ENCODE measurements at places on chromosomes 1 and 21.

- no peak for DNase-seq
Measured at GRCh38 chr1:87179076-87179810, 149.4 kb upstream of the LMO4 start.

GRCh38 chr1:41762251-41762650 lies 156.5 kb downstream of the HIVEP3 start:
- DNase-seq, result no peak

- no peak for DNase-seq
Measured at GRCh38 chr1:15992187-15992553, 11.9 kb upstream of the SRARP start.

DNA sequence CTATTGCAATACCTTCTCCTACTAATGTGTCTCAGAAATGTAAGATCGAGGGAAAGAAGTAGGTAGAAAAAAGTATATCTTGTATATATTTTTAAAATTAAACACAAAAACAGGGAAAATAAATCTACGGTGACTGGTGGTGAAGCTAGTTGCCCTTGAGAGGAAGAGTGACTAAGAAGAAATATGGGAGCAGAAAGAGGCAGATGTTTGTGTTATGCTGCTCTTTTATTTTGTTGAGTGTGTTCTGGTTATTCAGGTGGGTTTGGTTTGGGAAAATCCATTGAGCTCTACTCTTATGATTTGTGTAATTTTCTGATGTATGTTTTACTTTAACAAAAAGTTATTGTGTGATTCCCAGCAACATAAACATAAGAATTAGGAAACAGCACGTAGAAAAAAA lies 444.9 kb upstream of the B3GALT2 start:
- no peak for DNase-seq

DNA sequence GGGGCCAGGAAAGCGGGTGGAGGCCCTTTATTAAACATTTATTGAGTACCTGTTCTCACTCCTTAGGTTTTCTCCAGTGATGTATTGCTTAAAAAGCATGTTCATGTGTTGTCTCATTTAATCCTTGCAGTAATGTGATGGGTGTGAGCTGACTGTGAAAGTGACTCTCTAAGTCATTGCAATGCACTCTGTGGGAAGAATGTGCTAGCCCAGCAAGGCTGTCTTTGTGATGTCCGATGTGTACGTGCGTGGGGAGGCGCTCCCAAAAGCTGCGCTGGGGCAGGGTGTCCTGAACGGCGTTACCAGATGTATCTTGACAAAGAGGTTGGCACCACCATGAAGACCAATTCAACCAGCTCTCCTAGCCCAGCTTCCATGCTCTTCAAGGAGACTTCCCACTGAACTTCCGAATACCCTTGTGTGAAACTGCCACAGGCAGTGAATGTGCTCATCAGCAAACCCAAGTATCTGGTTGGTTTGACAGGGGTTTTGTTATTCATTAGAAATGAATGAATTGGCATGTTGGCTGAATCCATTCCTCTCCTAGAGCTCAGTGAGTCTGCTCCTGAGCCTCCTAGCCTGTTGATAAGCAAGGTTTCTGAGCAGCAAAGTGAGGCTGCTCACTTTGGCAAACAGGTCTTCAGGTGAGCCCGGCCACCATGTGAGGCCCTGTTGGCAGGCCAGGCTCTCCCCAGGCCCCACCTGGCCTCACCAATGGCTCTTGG lies 28.0 kb downstream of the NUAK2 start:
- DNase-seq, result no peak

GRCh38 chr1:211726467-211726995 lies 51.1 kb upstream of the NEK2 start:
- no peak for DNase-seq

DNA sequence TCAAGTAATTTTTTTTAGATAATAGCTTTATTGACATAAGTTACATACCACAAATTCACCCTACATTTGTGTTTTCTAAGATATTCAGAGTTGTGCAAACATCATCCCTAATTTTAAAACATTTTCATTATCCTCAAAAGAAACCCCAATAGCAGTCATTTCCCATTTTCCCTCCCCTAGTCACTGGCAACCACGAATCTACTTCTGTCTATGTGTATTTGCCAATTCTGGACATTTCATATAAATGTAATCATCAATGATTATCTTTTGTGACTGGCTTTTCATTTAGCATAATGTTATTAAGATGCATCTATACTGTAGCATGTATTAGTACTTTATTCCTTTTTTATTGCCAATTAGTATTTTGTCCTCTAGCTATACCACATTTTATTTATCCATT lies 88.8 kb upstream of the SLFNL1 start:
- DNase-seq, result no peak

GRCh38 chr1:109845658-109846057 lies 65.0 kb upstream of the CSF1 start:
- DNase-seq, result no peak

DNA sequence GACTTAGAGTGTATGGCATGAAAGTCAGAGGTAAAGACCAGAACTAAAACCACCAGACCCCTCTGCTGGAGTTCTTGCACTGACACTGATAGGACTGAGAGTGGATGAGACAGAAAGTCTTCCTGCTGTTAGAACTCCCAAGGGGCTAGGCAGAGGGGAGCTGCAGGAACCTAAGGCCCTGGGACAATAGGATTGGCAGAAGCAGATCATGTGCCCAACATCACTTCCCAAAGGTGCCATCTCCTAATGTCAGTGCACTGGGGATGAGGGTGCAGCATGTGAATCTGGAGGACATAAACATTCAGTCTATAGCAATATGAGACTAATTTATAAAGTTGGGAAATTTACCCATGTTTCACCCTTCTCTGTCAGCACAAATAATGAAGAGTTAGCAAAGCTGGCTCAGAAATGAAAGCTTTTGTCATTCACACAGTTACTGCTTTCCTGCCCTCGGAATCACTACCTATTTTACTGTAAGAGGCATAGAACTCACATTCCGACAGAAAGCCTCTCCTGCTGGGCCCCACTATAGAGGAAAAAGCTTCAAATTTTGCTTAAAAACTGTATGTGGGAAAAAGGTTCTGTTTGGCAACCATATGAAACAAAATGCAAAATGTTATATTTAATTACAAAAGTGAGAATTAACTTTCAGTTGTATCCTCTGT lies 49.9 kb upstream of the SSX2IP start:
- no peak for DNase-seq

DNA sequence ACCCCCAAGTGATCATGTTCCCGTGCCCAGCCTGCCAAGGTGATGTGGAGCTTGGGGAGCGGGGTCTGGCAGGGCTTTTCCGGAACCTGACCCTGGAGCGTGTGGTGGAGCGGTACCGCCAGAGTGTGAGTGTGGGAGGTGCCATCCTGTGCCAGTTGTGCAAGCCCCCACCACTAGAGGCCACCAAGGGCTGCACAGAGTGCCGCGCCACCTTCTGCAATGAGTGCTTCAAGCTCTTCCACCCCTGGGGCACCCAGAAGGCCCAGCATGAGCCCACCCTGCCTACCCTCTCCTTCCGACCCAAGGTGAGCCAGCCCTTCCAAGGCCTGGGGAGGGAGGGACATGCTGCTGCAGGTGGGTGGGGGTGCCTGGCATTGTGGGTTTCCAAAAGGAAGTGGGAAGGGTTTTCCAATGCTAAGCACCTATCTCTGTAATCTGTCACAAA lies 2.3 kb downstream of the TRIM46 start:
- peak; percentile 15 for DNase-seq

DNA sequence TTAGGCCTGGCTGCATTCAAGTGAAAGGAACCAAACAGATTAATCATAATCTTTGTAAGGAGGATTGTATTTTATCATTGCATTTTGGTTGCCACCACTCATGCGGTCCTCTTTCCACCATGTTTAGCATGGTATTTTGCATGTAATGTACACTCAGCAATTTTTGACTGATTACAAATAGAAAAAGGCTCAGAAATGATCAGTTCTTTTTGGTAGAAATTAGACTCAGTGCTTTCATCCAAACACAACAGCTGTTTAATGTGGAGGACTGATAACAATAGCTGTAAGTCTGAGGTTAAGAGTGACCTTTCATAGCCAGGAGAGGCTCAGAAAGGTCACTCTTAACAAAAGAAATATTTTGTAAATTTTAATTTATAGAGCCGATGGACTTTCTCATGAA lies 25.3 kb upstream of the DPH5 start:
- no peak for DNase-seq

GRCh38 chr1:93846992-93847810 lies 31.8 kb downstream of the DNTTIP2 start:
- DNase-seq, result peak; percentile 82

GRCh38 chr1:77659879-77660593 lies 22.4 kb downstream of the ZZZ3 start:
- DNase-seq, result no peak

GRCh38 chr1:200316148-200316803 lies 93.6 kb downstream of the ZNF281 start:
- DNase-seq, result no peak

GRCh38 chr1:44631333-44631646 lies 43.0 kb downstream of the TMEM53 start:
- DNase-seq, result no peak

GRCh38 chr1:30768159-30768829 lies 10.7 kb upstream of the LAPTM5 start:
- no peak for DNase-seq

GRCh38 chr21:28953247-28953646 lies 39.4 kb downstream of the LTN1 start:
- DNase-seq, result no peak

GRCh38 chr1:203567596-203567995 lies 59.0 kb upstream of the ATP2B4 start:
- DNase-seq, result no peak

GRCh38 chr1:41803656-41804055 lies 115.1 kb downstream of the HIVEP3 start:
- no peak for DNase-seq

- DNase-seq, result no peak
Measured at GRCh38 chr1:161089251-161089924, at the start of gene NECTIN4. NECTIN4 (minus strand) TSS chr1:161089558; CDS start chr1:161089296, 262 bp downstream.

DNA sequence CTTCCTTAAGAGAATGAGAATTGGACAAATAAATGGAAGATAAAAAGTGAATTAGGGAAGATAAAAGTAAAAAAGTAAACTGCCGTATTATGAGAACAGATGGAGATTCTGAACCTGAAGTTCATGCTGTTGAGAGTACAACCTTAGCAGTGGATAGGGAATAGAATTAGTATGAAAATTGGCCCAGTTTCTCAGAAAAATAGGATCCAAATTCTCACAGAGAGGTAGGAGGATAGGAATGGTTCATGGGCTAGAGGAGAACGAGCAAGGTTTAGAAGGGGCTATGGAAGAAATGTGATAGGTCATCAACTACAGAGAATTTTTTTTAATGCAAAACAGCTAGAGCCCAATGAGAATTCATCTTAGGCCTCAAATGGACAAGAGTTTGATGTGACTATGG lies 42.3 kb downstream of the COL24A1 start:
- DNase-seq, result no peak

GRCh38 chr1:147611021-147611426 lies 59.3 kb downstream of the ACP6 start:
- DNase-seq, result no peak

DNA sequence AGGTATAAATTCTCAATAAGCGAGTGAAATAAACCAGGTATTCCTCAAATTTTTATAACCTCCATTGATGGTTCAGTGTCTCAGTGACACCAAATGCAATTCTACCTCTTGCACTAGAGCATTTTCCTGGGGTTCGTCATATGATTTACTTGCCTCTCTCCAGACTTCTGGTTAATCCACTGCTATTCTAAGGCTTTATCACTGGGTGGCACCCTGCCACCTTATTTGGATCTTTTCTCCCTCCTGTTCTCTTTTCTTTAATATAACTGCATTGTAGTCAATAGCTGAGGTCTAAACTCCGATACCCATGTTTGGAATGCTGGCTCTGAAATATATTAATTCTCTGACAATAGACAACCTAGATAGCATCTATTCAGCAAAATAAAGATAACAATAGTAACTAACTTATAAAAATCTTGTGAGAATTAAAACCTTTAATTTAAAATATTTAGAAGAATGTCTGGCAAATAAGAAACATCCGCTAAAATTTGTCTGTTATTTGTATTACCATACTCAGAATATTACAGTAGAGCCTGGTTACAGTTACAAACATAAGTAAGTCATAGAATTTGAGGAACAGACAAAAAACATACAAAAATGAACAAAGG lies 436.4 kb downstream of the PLA2G4A start:
- DNase-seq, result no peak

DNA sequence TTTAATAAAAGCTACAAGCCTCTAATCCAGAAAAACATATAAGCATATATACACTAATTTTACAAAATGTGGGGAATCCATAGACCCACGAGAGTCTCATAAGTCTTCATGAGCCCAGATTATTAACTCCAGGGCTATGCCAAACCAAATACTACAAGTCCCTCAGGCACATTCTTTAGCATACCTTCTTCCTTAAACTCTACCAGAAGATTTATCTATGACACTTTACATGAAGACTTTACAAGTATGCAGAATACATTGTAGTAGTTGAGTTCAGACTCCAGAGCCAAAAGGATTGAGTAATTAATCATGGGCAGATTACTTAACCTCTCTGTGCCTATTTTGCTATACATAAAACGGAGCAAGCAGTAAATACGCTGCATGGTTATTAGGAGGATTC lies 793.7 kb upstream of the ADGRL2 start:
- no peak for DNase-seq

DNA sequence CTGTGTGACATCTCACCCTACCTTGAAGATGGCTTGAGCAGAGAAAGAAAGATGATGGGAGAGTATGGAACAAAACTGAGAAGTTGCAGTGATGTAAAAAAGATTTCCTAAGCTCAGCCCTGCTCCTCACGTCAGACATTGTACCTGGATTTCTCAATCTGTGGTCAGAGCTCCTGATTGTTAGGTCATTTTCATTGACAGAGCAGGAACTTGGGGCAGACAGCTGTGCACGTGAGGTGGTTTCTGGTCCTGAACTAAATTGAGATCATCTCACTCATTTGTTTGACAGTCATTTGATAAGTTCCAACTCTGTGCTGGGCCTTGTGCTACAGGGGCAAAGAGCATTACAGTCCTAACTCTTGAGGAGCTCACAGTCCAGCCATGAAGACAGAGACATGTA lies 10.2 kb downstream of the TRAF3IP3 start:
- no peak for DNase-seq

GRCh38 chr1:27395441-27396195 lies 3.2 kb downstream of the GPR3 start:
- DNase-seq, result peak; percentile 70
